Naive B cell (primary cell): ENCODE measurements at places on chromosomes 12 and 14.

- H3K27me3 ChIP-seq: no peaks in the 10 kb centered on the region
- no peak overlapping the region for H3K4me3 ChIP-seq
- DNase-seq: no peak
Measured at GRCh38 chr14:86989285-86989684, 1003.7 kb downstream of the GALC start.

DNA sequence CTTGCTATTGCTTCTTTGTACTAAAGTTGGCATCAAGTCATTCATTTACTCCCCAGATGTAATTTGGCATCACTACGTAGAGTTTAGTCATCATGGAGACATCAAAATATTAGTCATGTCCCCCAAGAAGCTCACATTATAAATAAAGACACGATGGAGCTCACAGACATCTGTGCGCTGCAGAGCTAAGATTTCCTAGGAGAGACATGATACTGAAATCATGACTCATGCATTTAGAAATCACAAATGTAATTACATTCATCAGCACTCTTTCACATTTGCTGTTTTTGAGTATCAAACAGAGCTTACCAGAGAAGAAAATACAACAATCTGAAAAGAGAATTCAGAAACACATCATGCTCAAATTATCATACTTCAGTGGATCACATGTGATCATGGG is 169.8 kb downstream of the LRIG3 start:
- H3K4me1 ChIP-seq: no peaks in the 10 kb centered on the region
- no peak overlapping the region for H3K4me3 ChIP-seq
- H3K27me3 ChIP-seq: no peaks in the 10 kb centered on the region
- DNase-seq: no peak

DNA sequence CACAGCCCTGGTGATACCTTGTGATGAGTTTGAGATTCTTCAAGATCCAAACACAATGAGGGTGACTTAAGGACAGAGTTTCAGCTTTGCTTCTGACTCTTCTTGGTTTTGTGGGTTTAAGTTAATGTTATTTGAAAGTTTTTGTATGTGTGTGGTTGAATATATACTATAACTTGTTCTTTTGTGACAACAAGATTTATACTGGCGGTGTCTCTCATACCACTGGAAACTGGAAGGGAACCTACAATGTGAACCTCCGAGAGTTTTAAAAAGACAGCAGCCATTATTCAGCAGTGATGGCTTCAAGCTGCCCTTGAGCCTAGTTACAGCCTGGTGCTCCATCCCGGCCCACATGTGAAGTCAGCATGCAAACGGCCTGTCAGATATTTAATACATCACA is 87.9 kb upstream of the IGF1 start:
- H3K4me1 ChIP-seq: no peaks in the 10 kb centered on the region
- H3K27me3 ChIP-seq: peaks cover 6% of the 10 kb centered on the region
- no peaks in the 10 kb centered on the region for H3K36me3 ChIP-seq
- no peak for DNase-seq
- H3K27ac ChIP-seq: no peak overlapping the region
- H3K4me3 ChIP-seq: no peak overlapping the region

- H3K27me3 ChIP-seq: no peaks in the 10 kb centered on the region
- no peak for DNase-seq
- H3K36me3 ChIP-seq: peaks cover 8% of the 10 kb centered on the region
Measured at GRCh38 chr14:56379956-56380355, 199.6 kb upstream of the TMEM260 start.

DNA sequence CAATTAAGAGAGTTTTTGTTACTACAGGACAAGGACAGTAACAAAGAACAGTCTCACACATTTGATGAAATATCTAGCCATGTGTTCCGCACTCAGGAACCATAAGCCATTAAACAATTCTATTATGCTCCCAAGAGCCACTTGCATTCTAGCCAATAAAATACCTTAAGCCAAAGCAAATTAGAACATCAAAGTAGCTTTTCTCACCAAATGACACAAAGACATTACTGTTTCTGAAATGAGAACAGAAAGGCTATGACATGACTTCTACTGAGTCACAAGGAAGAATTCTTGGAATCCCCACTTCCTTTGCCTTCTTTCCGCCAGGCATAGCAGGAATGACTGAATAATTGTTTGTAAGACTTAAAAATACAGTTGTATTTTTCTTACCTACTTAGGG is 445.8 kb downstream of the ATP23 start:
- no peaks in the 10 kb centered on the region for H3K4me1 ChIP-seq
- H3K27me3 ChIP-seq: no peaks in the 10 kb centered on the region
- H3K36me3 ChIP-seq: no peaks in the 10 kb centered on the region
- H3K27ac ChIP-seq: no peak overlapping the region
- no peak overlapping the region for H3K4me3 ChIP-seq

DNA sequence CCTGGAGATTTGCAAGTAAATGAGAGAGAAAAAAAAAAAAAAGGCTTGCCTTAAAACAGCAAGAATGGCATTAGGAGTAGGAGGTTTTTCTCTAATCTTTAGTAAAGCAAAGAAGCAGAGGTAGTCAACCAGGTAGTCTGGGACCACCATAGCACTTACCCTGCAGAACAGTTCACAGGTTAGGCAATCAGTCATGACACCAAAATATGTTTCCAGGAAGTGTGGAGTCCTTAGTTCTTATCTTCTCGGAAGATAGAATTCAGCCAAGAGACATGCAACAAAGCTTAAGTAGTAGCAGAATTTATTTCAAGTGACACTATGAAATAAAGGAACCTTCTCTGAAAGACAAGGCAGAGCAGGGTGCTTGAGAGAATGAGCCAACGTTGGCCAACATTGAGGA is 295.8 kb downstream of the IPO8 start:
- H3K27ac ChIP-seq: no peak overlapping the region
- H3K36me3 ChIP-seq: no peaks in the 10 kb centered on the region
- no peak for DNase-seq
- H3K4me3 ChIP-seq: no peak overlapping the region

- no peaks in the 10 kb centered on the region for H3K36me3 ChIP-seq
- H3K4me3 ChIP-seq: no peak overlapping the region
- no peak for DNase-seq
- peaks cover 9% of the 10 kb centered on the region for H3K4me1 ChIP-seq
- no peak overlapping the region for H3K27ac ChIP-seq
- no peaks in the 10 kb centered on the region for H3K27me3 ChIP-seq
Measured at GRCh38 chr14:104221636-104222369, 83.4 kb downstream of the KIF26A start.
